ENCODE measurements at places on chromosomes 7 and 10. TPM values are rescaled to one million over a fixed set of nuclear protein-coding genes. Genes with fewer than 3 reads are reported as not detected.

TFEC gene
- 0.62 TPM for total RNA-seq

GRCh38 chr7:45007571-45008328 lies 7.7 kb downstream of the CCM2 start:
- no peaks in the 10 kb centered on the region for H3K27me3 ChIP-seq
- H3K27ac ChIP-seq = peak overlapping the region; percentile 8
- H3K4me1 ChIP-seq = peaks cover 8% of the 10 kb centered on the region
- no peak overlapping the region for H3K4me3 ChIP-seq

PRPS1L1 gene
- total RNA-seq = not detected

DNA sequence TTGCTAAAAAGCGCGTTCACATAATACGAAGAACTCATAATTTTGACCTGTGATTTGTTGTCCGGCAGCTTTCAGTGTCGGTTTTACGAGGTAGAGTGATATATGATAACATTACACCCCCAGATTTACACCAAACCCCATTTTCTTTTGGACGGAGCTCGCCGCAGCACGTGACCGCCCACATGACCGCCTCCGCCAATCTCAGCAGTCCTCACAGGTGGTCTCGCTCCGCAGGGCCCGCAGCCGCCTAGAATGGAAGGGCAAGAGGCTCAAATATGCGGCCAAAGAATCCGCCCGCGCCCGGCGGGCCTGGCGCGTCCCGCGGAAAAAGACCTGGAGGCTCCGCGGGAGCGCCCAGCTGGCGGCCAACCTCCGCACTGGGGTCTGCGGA lies at the start of gene HOXA7:
Gene HOXA7 (minus strand): TSS at position 168 of the 391 bp plus-strand sequence. CDS start 130 bp downstream, at position 38.
- peaks cover 16% of the 10 kb centered on the region for H3K4me1 ChIP-seq
- H3K27me3 ChIP-seq = peaks cover 91% of the 10 kb centered on the region
- H3K36me3 ChIP-seq = peaks cover 13% of the 10 kb centered on the region
- H3K27ac ChIP-seq = peak within 1 kb of the TSS; percentile 72
- peak within 1 kb of the TSS; percentile 94 for H3K4me3 ChIP-seq

TRPV5 gene
- not detected for total RNA-seq

DNA sequence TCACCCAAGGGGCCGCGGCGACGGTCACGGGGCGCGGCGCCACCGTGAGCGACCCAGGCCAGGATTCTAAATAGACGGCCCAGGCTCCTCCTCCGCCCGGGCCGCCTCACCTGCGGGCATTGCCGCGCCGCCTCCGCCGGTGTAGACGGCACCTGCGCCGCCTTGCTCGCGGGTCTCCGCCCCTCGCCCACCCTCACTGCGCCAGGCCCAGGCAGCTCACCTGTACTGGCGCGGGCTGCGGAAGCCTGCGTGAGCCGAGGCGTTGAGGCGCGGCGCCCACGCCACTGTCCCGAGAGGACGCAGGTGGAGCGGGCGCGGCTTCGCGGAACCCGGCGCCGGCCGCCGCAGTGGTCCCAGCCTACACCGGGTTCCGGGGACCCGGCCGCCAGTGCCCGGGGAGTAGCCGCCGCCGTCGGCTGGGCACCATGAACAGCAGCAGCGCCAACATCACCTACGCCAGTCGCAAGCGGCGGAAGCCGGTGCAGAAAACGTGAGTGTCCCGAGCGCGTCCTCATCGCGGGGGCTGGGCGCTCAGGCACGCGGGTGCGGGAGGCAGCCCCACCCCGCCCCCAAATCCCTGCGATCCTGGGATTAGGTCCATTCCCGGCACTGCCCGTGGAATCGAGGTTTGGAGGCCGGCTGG lies 509 bp downstream of the AHR start:
- H3K27me3 ChIP-seq = peaks cover 28% of the 10 kb centered on the region
- H3K36me3 ChIP-seq = peaks cover 7% of the 10 kb centered on the region
- DNase-seq = peak; percentile 71
- H3K4me1 ChIP-seq = peaks cover 7% of the 10 kb centered on the region

SCRN1 gene
- 62.7 TPM for total RNA-seq

SNCG gene
- total RNA-seq = 60.4 TPM

GRCh38 chr10:74891053-74891452 lies 64.7 kb downstream of the KAT6B start:
- no peaks in the 10 kb centered on the region for H3K27me3 ChIP-seq
- no peak overlapping the region for H3K27ac ChIP-seq
- no peak for DNase-seq
- peaks cover 12% of the 10 kb centered on the region for H3K4me1 ChIP-seq

SPDYE16 gene
- 0.51 TPM for total RNA-seq

DNA sequence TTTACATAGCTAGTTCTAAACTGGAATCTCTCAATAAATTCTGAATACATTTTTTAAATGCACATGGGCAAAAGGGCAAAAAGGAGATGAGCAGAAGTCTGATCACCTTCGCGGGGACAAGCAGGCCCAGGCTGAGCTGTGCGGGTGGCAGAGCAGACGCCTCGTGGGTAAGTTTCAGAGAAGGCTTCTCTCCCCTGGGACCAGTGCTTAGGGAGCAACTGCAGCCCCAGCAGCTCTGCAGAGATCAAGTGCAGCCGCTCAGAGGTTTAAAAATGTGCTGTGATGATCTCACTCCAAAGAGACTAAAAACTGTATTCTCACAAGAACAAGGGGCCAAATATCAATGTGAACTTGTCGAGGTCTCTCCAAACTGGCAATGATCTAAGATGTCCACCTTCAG lies 264.3 kb upstream of the RNF32 start:
- H3K4me3 ChIP-seq = no peak overlapping the region
- no peak overlapping the region for H3K27ac ChIP-seq
- H3K4me1 ChIP-seq = no peaks in the 10 kb centered on the region
- peaks cover 10% of the 10 kb centered on the region for H3K27me3 ChIP-seq

- no peaks in the 10 kb centered on the region for H3K36me3 ChIP-seq
- H3K4me1 ChIP-seq = peaks cover 26% of the 10 kb centered on the region
- peak overlapping the region; percentile 75 for H3K4me3 ChIP-seq
- H3K27me3 ChIP-seq = peaks cover 95% of the 10 kb centered on the region
Observed at GRCh38 chr10:100728928-100729861, 16.2 kb upstream of the PAX2 start.

DNA sequence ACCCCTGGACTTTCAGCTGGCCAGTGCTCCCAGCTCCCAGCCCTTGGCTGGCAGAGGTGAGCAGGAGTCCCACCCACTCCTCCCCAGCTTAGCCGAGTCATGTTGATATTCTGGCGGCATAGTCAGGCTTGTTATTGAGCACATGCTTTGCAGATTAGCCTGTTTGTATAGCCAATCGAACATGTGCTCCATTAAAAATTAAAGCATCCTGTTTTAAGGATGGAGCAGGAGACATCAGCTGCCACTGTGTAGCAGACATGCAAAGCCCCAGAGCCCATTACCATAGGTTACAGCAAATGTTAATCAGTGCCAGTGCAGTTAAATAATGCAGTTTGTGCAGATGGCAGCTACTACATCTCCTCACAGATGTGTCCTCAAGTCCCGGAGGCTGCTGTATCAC lies 574.6 kb upstream of the GALNT17 start:
- H3K27ac ChIP-seq = no peak overlapping the region
- H3K4me3 ChIP-seq = no peak overlapping the region
- H3K27me3 ChIP-seq = peaks cover 20% of the 10 kb centered on the region

DNA sequence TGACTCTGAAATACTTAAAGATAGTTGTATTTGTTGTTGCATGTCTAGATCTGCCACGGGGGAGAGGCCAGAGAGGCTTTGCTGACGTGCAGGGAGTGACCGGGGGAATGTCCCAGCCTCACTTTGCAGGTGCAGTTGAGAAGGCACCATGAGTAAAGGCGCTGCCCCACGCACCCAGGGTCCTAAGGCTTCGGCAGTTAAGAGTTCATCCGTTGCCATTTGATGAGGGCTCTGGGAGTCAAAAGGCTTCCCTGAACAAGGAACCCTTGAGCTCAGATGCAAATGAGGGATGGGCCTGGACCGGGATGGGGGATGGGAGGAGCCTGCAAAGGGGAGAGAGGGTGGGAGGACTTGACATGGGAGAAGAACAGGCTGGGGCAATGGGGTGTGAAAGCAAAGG lies 20.4 kb downstream of the PPP2R2D start:
- no peaks in the 10 kb centered on the region for H3K27me3 ChIP-seq
- H3K4me3 ChIP-seq = peak overlapping the region; percentile 1
- DNase-seq = no peak
- H3K4me1 ChIP-seq = peaks cover 17% of the 10 kb centered on the region
- peaks cover 19% of the 10 kb centered on the region for H3K36me3 ChIP-seq

CDNF gene
- 1.3 TPM for total RNA-seq

- H3K27ac ChIP-seq = no peak overlapping the region
- no peaks in the 10 kb centered on the region for H3K36me3 ChIP-seq
- DNase-seq = no peak
Observed at GRCh38 chr10:128928231-128928836, 538.7 kb upstream of the MGMT start.

DNA sequence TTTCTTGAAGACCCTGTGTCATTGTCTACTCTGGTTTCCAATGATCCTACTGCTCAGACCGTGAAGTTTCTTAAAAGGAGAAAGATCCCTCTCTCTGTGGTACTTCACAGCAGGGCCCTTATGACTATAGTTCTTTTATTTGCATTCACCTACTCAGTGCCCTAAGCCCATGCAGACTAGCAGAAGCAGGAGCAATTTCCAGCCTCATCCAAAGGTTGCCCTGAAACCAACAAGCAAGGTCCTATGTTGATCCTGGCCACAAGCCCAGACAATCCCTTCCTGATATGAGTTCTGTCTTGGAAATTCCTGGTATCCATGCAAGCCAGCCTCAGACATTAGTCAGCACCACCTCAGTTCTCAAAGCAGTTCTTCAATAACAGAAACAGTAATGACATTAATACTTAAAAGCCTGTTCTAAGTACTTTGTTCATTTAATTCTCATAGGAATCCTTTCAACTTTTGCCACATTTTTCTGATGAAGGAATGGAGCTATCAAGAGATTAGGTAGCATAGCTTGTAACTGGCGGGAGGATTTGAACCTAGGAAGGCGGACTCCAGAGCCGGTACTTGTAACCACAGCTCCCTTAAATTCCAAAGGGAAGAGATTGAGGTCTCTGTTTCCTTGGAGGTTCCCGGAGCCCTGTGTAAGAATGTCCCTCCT lies 58.1 kb upstream of the ST8SIA6 start:
- H3K27ac ChIP-seq = no peak overlapping the region
- H3K4me3 ChIP-seq = no peak overlapping the region

GRCh38 chr7:1934756-1935155 lies 264.7 kb downstream of the ELFN1 start:
- H3K36me3 ChIP-seq = peaks cover 8% of the 10 kb centered on the region
- no peak overlapping the region for H3K4me3 ChIP-seq
- no peak for DNase-seq
- H3K27ac ChIP-seq = no peak overlapping the region

DNA sequence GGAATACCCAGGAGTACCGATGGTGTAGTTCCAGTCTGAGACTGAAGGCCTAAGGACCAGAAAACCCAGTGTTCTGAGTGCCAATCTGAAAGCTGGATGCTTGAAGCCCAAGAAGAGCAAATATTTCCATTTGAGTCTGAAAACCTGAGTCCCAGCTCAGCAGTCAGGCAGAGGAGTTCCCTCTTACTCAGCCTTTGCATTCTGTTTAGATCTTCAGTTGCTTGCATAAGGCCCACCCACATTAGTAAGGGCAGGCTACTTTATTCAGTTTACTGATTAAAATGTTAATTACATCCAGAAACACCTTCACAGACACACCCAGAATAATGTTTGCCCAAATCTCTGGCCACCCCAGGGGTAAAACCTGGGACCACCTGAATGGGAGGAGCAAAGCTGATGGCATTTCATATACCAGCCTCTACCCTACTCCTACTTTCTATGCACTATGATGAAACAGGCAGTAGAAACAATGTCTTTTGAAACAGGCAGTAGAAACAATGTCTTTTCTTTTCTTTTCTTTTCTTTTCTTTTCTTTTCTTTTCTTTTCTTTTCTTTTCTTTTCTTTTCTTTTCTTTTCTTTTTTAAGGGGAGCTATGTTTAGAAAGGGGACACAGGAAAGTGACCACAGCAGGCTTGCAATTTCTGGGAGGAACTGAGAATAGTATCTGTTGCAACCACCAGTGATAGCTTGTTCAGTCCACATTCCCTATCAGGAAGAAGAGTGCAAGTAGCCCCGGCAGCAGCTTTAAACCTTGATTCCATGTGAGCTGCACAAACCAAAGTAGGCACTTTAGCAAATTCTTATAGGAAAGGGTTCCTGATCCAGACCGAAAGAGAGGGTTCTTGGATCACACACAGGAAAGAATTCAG lies 30.6 kb downstream of the FAM237B start:
- no peak overlapping the region for H3K27ac ChIP-seq
- DNase-seq = no peak
- no peaks in the 10 kb centered on the region for H3K4me1 ChIP-seq
- no peaks in the 10 kb centered on the region for H3K27me3 ChIP-seq
- H3K4me3 ChIP-seq = no peak overlapping the region

DNA sequence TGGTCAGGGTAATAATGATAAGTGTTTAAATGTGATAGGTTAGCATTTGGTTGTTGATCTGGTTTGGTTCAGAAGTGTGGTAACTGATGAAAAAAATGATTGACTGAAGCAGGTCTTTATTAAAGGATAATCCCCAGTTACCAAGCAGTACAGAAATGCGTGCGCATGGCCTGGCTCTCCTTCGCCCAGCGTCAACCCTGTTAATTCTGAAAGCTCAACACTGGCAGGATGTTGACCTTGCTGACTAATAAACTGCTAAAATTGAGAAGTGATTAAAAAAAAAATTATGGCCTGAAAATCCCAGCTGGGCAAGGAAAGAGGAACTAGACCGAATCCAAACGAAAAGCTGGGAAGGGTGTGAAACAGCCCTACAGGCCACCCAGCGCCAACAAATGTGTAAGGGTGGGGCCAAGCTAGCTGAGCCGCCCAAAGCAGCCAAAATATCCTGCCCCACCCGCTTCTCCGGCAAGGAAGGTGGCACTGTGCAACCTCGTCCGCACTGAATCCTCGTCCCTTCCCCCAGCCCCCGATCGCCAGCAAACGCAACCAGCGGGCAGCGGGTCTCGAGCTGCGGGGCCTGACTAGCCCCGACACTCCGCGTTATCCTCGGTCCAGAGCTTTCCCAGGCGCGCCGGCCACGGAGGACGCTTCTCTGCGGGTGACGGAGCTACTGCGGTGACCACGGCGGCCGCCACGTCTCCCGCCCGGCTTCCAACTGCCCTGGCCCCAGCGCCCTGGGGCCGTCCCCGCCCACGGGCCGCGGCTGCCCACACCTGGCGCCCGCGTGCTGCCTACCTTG lies 561 bp downstream of the SHTN1 start:
- H3K4me1 ChIP-seq = peaks cover 12% of the 10 kb centered on the region
- H3K27me3 ChIP-seq = peaks cover 2% of the 10 kb centered on the region
- H3K27ac ChIP-seq = peak overlapping the region; percentile 88
- H3K4me3 ChIP-seq = peak overlapping the region; percentile 92

SEMA3D gene
- total RNA-seq = 87.6 TPM

GRCh38 chr7:116122972-116123595 lies 87.3 kb upstream of the TES start:
- no peaks in the 10 kb centered on the region for H3K36me3 ChIP-seq
- no peak overlapping the region for H3K4me3 ChIP-seq
- no peak overlapping the region for H3K27ac ChIP-seq
- no peaks in the 10 kb centered on the region for H3K4me1 ChIP-seq
- no peaks in the 10 kb centered on the region for H3K27me3 ChIP-seq

DNA sequence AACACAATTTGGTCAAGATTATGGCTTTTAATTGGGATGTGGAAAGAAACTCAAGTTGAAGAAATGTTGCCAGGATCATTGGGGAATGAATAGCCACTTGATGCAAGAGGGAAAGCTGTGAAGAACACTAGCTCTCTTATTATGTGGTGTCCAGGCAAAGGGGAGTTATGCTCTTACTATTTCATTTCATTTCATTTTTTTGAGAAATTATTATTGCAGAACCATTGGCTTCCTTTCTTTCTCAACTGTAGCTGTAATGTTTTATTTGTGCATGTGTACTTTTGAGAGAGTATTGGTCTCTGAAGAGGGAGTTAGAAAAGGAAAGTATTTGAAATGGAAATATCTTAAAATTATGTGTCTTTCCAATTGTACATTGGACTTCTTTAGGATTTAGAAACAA lies 312.6 kb upstream of the BMPER start:
- H3K36me3 ChIP-seq = no peaks in the 10 kb centered on the region
- DNase-seq = no peak
- no peak overlapping the region for H3K4me3 ChIP-seq
- H3K27ac ChIP-seq = no peak overlapping the region
